ENCODE measurements at places on chromosomes 6 and 20.

DNA sequence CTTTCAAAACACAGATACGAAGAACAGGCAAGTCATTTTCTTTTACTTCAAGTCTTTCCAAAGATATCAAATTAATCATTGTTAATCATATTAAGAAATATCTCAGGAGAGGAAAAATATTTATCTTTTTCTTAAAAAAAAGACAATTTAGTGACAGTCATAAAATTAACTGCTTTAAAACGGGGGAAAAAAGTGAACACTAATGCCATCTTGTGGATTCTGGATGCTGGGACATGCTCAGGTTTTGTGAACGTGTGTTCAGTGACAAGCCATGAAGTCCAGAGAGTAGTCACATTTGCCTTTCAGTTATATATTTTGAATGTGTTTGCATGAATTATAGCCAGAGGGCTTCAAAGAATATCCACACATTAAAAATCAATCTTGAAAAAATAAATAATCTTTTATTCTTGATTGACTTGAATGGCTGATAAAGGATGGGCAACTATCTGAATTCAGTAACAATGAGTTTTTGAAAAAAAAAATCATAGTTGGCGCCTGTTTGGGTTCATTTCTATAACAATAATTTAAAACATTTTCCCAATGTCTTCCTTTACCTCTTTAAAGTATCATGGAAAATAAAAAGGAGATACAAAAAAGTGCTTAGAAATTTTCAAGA, 74.7 kb upstream of the NOX3 start:
- H3K4me3 ChIP-seq, result no peak overlapping the region
- no peaks in the 10 kb centered on the region for H3K4me1 ChIP-seq
- DNase-seq, result no peak
- peaks cover 2% of the 10 kb centered on the region for H3K36me3 ChIP-seq
- no peaks in the 10 kb centered on the region for H3K27me3 ChIP-seq

DNA sequence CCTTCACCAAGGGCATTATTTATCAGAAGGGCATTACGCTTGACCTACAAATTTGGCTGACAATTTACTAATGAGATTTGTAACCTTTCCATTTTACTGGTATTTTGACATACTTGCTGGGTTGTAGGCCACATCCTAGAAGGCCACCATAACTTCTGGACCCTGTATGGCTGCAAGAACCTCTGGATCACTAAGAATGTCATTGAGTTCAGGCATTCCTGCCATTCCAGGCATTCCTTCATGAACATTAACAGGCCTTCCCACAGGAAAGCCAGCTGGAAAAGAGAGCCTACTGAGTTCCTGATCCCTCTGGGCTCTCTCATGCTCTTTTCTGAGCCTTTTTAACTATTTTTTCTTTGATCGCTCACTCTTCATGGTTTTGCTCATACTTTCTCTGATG, 28.4 kb upstream of the SLC35A1 start:
- H3K4me1 ChIP-seq, result no peaks in the 10 kb centered on the region
- no peak for DNase-seq
- no peaks in the 10 kb centered on the region for H3K36me3 ChIP-seq
- H3K27me3 ChIP-seq, result peaks cover 31% of the 10 kb centered on the region

GRCh38 chr6:32369660-32370059, 2.0 kb downstream of the TSBP1 start:
- no peak overlapping the region for H3K4me3 ChIP-seq
- peaks cover 74% of the 10 kb centered on the region for H3K27me3 ChIP-seq
- peaks cover 3% of the 10 kb centered on the region for H3K4me1 ChIP-seq
- peaks cover 5% of the 10 kb centered on the region for H3K36me3 ChIP-seq
- no peak for DNase-seq

- no peak overlapping the region for H3K4me3 ChIP-seq
- no peak for DNase-seq
- no peaks in the 10 kb centered on the region for H3K4me1 ChIP-seq
- H3K27ac ChIP-seq, result no peak overlapping the region
- H3K36me3 ChIP-seq, result peaks cover 8% of the 10 kb centered on the region
- no peaks in the 10 kb centered on the region for H3K27me3 ChIP-seq
Measured at GRCh38 chr6:126075335-126076071, 89.2 kb downstream of the TRMT11 start.

- no peak for DNase-seq
- peak overlapping the region; percentile 29 for H3K27ac ChIP-seq
- peaks cover 6% of the 10 kb centered on the region for H3K4me1 ChIP-seq
- peaks cover 5% of the 10 kb centered on the region for H3K36me3 ChIP-seq
- no peaks in the 10 kb centered on the region for H3K27me3 ChIP-seq
- no peak overlapping the region for H3K4me3 ChIP-seq
Measured at GRCh38 chr20:34642009-34642408, 34.9 kb downstream of the PIGU start.

- H3K4me3 ChIP-seq, result no peak overlapping the region
- H3K27ac ChIP-seq, result peak overlapping the region; percentile 14
- peaks cover 24% of the 10 kb centered on the region for H3K4me1 ChIP-seq
- no peaks in the 10 kb centered on the region for H3K36me3 ChIP-seq
Measured at GRCh38 chr6:170151321-170151771, 139.5 kb downstream of the DLL1 start.

DNA sequence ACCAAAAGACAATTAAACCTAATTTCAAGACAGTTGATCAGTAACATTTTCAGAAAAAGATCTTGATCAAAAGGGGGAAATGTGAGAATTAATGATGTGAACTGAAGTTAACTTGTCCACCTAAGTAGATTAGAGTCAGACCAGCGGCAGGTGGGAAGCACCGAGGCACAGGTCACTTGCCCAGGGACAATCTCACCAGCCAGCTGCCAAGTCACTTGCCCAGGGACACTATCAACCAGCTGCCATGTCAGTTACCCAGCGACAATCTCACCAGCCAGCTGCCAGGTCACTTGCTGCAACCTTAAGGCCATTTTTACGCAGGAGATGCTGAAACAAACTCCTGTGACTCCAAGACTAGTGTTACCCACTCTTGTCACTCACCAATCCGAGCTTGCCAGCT, 187.6 kb upstream of the THBS2 start:
- H3K36me3 ChIP-seq, result no peaks in the 10 kb centered on the region
- H3K27ac ChIP-seq, result no peak overlapping the region
- peaks cover 34% of the 10 kb centered on the region for H3K27me3 ChIP-seq
- H3K4me3 ChIP-seq, result no peak overlapping the region
- no peaks in the 10 kb centered on the region for H3K4me1 ChIP-seq

GRCh38 chr6:96621983-96622382, 59.1 kb downstream of the FHL5 start:
- peaks cover 2% of the 10 kb centered on the region for H3K4me1 ChIP-seq
- H3K27me3 ChIP-seq, result peaks cover 45% of the 10 kb centered on the region
- no peaks in the 10 kb centered on the region for H3K36me3 ChIP-seq
- no peak overlapping the region for H3K27ac ChIP-seq

GRCh38 chr6:1043458-1043836, 268.5 kb upstream of the FOXQ1 start:
- no peak overlapping the region for H3K27ac ChIP-seq
- peaks cover 75% of the 10 kb centered on the region for H3K27me3 ChIP-seq
- no peak for DNase-seq
- no peak overlapping the region for H3K4me3 ChIP-seq
- peaks cover 3% of the 10 kb centered on the region for H3K36me3 ChIP-seq

DNA sequence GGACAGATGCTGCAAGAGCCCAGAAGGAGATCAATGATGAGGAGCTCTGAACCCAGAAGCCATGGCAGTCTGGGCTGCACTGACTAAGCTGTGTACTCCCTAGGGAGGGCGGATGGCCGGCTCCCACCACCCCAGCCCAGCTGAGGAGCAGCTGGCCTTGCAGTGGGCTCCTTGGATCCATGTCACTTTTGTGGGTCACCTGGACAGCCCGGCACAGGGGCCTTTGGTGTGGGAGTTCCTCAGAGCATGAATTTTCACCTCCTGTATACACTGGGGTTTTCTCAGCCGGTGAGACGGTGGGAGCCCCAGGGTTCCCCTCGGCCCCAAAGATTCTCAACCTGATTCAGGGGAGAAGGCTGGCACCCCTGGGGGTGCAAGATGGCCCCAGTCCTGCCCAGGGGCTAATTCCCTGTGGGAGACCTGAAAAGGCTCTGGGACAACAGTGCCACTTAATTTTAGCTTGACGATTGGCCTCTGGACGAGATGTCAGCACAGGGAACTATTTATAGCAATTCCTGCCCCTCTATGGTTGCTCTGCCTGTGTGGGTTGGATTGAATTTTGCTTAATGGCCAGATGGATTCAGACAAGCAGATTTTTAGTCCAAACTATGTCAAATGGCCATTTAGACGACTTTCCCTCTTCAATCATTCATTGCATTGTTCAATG, 121.6 kb upstream of the PMEPA1 start:
- no peak overlapping the region for H3K27ac ChIP-seq
- peaks cover 20% of the 10 kb centered on the region for H3K27me3 ChIP-seq
- no peak for DNase-seq

- no peaks in the 10 kb centered on the region for H3K27me3 ChIP-seq
- peak; percentile 32 for DNase-seq
- H3K4me3 ChIP-seq, result peak overlapping the region; percentile 97
- H3K4me1 ChIP-seq, result peaks cover 51% of the 10 kb centered on the region
Measured at GRCh38 chr6:33633462-33634158, 12.5 kb downstream of the ITPR3 start.

- H3K27me3 ChIP-seq, result no peaks in the 10 kb centered on the region
- peaks cover 12% of the 10 kb centered on the region for H3K4me1 ChIP-seq
- no peak overlapping the region for H3K27ac ChIP-seq
- peaks cover 2% of the 10 kb centered on the region for H3K36me3 ChIP-seq
Measured at GRCh38 chr6:41584668-41585205, 38.6 kb downstream of the FOXP4 start.

DNA sequence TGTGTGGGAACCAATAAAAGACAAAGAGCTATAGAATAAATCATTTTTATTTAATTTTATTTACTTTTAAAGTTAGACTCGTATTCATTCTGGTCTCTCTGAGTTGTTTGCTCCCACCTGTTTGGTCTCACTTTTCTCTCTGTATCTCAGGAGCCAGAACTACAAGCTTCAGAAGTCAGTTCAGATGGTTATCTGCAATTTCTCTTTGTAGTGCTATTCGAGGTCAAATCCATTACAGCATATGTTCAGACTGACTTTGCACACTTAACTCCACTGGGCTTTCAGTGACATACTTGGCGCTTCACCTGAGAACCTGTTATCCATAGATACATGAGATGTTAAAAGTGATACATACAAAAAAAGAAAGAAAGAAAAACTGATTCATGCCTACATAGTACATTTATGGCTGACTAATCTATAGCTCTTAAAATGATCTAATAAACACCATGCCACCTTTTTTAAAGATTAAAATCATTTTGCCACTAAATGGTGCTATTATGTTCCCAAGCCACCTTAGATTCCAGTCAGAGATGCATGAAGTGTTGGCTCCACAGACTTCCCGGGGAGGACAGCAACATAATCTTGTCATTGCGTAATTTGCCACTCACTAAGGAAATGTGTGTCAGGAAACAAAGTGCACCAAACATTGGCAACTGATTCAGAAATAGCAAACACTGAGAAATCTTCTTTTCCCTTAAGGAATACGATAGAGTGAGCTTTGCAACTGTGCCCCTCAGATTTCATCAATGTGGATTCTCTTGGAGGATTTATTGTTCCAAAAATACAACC, 396.7 kb downstream of the HACE1 start:
- DNase-seq, result no peak
- no peak overlapping the region for H3K27ac ChIP-seq
- H3K4me3 ChIP-seq, result no peak overlapping the region

Data from T-helper 17 cell (primary cell).